ENCODE measurements at places on chromosomes 11 and 22.
A peak's percentile ranks its signal among the peaks of the same experiment; 100 is the strongest.

DNA sequence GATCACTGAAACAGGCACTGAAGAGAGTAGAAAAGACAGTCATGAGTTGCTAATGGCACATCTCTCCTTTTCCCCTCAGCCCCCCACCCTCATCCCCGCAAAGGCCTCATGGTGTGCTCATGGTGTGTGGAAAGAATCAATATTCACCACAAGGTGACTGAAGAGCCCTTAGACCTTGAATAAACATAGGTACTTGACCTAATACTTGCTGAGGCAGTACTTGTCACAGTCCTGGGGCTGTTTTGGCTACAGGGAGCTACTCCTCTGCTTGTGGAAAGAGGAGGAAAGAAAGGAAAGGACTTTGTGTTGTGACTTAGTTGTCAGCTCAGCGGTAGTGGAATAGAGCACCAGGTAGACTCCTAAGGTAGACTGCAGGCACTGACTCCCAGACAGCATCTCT, 537.8 kb upstream of the CCDC179 start:
- no peak for DNase-seq

GRCh38 chr22:44445307-44445680, 52.7 kb downstream of the RTL6 start:
- DNase-seq, result no peak

- DNase-seq, result peak; percentile 75
Measured at GRCh38 chr11:117143390-117143789, 697 bp upstream of the PAFAH1B2 start.

GRCh38 chr11:62081378-62082291, 42.2 kb upstream of the INCENP start:
- DNase-seq, result peak; percentile 74

DNA sequence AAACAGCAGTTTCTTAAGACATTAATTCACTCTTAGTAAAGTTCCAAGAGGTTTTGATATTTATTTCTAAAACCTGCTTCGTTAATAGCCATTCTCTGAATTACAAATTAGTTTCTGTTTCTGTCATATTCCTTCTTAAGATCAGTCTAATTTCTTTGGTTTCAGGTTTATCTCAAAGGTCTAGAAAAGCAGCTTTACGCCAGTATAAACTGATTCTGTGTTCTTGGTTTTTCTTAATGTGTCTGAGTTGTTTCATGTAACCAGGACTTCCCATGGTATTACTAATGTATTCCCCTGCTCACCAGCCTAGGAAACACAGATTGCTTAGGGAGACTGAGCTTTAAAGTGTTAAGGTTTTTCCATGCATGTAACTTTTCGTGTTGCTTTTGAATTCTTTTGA, 6.8 kb upstream of the ACY3 start:
- DNase-seq, result no peak

DNA sequence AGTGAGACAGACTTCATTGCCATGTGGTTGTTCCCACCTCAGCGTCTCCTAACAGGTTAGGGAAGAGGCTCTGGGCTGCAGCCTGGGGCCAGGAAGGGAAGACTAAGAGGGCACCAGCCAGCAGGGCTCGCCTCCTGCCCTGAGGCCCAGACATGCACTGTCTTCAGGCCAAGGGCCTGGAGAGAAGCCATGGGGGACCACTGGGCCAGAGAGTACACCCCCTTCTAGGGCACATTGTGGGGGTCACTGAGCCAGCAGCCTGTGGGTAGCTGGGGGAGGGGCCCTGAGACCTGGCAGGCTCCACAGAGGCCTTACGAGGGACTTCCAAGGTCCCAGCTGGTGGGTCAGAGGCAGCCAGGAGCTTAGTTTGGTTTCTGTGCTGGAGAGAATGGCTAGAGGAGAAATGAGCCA, 25.0 kb upstream of the MYRF start:
- no peak for DNase-seq

GRCh38 chr11:6771926-6772893, at the start of gene OR2AG2:
Gene OR2AG2, minus strand, starts transcription at chr11:6771976. Its CDS starts 3,019 bp downstream, at chr11:6768957.
- DNase-seq, result no peak

DNA sequence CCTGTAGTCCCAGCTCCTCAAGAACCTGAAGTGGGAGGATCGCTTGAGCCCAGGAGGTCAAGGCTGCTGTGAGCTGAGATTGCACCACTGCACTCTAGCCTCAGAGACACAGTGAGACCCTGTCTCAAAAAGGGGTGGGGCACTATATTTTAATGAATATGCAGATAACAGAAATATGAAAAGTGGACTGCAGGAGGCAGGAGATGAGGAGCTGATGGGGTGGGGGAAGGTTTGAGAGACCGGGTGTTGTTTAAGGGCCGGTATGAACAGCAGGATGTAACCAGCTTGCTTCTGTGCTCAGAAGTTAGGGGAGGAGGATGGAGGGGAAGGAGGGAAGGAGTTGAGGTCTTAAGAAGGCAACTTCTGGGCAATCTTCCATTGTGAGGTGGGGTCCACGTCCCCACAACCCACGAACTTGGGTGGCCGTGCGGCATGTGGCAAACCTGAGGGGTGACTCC, 1.3 kb upstream of the B4GALNT4 start:
- no peak for DNase-seq

DNA sequence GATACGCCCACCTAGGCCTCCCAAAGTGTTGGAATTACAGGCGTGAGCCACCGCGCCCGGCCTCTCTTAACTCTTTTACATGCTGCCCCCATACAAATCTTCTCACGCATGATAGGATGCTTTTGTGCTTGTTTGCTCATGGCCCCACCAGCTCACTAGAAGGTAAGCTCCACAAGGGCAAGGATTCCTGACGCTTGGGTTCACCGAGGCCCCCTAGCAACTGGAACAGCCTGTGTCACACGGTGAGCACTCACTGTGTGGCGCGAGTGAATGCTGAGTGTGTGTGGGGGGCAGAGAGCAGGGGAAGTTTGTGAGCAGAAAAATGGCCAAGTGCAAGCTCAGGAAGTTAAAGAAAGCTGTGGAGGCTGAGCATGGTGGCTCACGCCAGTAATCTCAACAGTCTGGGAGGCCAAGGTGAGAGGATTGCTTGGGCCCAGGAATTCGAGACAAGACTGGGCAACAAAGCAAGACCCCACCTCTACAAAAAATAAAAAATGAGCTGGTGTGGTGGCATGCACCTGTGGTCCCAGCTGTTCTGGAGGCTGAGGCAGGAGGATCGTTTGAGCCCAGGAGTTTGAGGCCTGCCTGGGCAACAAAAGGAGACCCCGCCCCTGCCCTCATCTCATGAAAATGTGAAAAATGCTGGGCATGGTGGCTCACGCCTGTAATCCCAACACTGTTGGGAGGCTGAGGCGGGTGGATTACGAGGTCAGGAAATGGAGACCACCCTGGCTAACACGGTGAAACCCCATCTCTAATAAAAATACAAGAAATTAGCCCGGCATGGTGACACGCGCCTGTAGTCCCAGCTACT, 2.3 kb downstream of the BAD start:
- DNase-seq, result no peak

DNA sequence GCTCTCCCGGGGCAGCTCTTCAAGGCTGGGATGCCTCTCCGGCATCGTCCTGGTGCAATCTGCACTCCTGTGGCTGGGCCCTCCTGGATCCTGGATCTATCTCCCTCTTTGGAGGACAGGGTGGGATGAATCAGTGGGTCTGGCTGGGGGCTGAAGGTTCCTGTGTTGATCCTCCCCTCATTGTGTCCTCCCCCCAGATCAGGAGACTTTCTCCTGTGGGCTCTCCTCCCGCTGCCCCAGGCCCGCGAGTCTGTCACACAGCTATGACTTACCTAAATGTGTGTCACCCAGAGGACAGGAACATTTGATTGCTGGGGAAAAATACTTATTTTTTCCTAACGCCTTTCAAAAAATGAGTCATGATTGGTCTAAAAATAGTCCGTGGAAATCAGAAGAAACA, 106.8 kb upstream of the NECTIN1 start:
- DNase-seq, result no peak

DNA sequence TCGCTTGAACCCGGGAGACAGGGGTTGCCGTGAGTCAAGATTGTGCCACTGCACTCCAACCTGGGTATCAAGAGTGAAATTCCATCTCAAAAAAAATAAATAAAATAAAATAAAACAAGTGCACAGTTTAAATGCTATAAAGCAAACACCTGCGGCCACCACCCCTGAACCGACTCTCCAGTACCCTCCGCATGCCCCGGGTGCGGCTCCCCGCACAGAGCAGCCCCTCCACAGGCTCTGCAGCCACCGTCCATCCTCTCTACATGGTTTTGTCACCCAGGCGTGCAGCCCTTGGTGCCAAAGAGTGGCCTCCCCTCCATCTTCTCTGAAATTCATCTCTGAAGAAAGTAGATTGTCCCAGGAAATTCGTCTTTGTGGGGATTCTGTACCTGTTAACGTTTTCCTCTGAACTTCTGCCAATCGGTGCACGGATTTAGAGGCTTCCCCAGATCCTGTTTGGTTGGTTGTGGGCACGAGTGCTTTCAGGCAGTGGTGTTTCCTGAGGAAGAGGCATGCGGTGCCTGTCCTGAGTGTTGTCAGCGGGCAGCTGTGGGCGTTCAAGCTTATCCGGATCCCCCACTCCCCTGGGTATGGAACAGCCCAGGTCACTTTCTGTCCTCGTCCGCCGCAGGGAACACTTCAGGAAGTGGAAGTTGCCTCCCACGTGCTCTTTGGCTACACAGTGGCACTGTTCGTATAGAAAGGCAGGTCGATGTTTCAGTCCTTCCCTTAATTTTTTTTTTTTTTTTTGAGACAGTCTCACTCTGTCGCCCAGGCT, 4.1 kb downstream of the MIOX start:
- DNase-seq, result peak; percentile 47
